Keratinocyte (primary cell): ENCODE measurements at places on chromosomes 7 and 10. TPM values are rescaled to one million over a fixed set of nuclear protein-coding genes. Genes with fewer than 3 reads are reported as not detected.

The GNGT1 gene
- polyA plus RNA-seq = not detected in 3 replicates

The TAC1 gene
- not detected in 3 replicates for polyA plus RNA-seq

The SVIL gene
- polyA plus RNA-seq = 12.0 to 24.0 TPM (median 16.2 TPM) in 3 replicates

The EPHB6 gene
- 0.59 to 3.0 TPM (median 1.9 TPM) in 3 replicates for polyA plus RNA-seq

The NPFFR1 gene
- not detected in 3 replicates for polyA plus RNA-seq

The LIPN gene
- polyA plus RNA-seq = 0.20 to 0.30 TPM in 2 of 3 replicates, not detected in the other

The IDI2 gene
- polyA plus RNA-seq = not detected in 3 replicates

The CYTH3 gene
- 23.9 to 34.4 TPM (median 28.4 TPM) in 3 replicates for polyA plus RNA-seq

The GJC3 gene
- not detected in 3 replicates for polyA plus RNA-seq

The PTER gene
- polyA plus RNA-seq = 6.1 to 10.1 TPM (median 8.8 TPM) in 3 replicates

The DOCK4 gene
- 6.2 to 18.9 TPM (median 13.9 TPM) in 3 replicates for polyA plus RNA-seq

The PTF1A gene
- polyA plus RNA-seq = not detected in 3 replicates

GRCh38 chr7:138527746-138528223, 67.7 kb downstream of the TRIM24 start:
- H3K4me3 ChIP-seq = no peak overlapping the region
- no peaks in the 10 kb centered on the region for H3K4me1 ChIP-seq
- no peaks in the 10 kb centered on the region for H3K27me3 ChIP-seq
- no peak for DNase-seq
- no peak overlapping the region for H3K27ac ChIP-seq
- no peaks in the 10 kb centered on the region for H3K36me3 ChIP-seq

GRCh38 chr10:130409331-130409730, 273.1 kb downstream of the GLRX3 start:
- H3K36me3 ChIP-seq = no peaks in the 10 kb centered on the region
- H3K4me1 ChIP-seq = no peaks in the 10 kb centered on the region
- no peak overlapping the region for H3K27ac ChIP-seq

- no peak overlapping the region for H3K27ac ChIP-seq
- no peaks in the 10 kb centered on the region for H3K4me1 ChIP-seq
- no peaks in the 10 kb centered on the region for H3K27me3 ChIP-seq
- H3K36me3 ChIP-seq = no peaks in the 10 kb centered on the region
- H3K4me3 ChIP-seq = no peak overlapping the region
Observed at GRCh38 chr10:109247814-109248213, 675.5 kb downstream of the XPNPEP1 start.

GRCh38 chr10:71357792-71358265, 38.8 kb downstream of the SLC29A3 start:
- no peaks in the 10 kb centered on the region for H3K4me1 ChIP-seq
- H3K36me3 ChIP-seq = no peaks in the 10 kb centered on the region
- no peak overlapping the region for H3K4me3 ChIP-seq
- no peak overlapping the region for H3K27ac ChIP-seq

GRCh38 chr10:18140957-18141845, 977 bp downstream of the CACNB2 start:
- no peaks in the 10 kb centered on the region for H3K36me3 ChIP-seq
- DNase-seq = no peak
- H3K4me3 ChIP-seq = peak overlapping the region; percentile 70
- peaks cover 24% of the 10 kb centered on the region for H3K27me3 ChIP-seq

DNA sequence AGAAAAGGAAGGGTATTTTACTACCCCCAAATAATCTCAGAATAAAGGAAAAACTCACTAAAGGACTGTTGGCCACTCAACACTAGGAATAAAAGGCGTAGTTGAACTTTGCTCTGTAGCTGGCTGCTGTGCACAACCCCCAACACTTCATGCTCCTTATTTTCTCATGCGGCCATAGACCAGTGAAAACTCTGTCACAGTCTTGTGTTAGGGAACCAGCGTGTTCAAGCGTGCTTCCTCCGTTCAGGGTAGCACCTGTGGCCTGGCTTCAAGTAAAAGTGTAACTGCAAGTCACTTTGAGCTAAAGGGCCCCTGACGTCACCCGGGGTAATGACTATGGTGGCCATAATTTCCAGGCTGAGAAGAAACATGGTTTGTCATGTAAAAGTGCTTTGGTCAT, 27.0 kb downstream of the BLNK start:
- no peaks in the 10 kb centered on the region for H3K27me3 ChIP-seq
- no peaks in the 10 kb centered on the region for H3K36me3 ChIP-seq
- H3K27ac ChIP-seq = no peak overlapping the region
- H3K4me3 ChIP-seq = no peak overlapping the region
- no peaks in the 10 kb centered on the region for H3K4me1 ChIP-seq

DNA sequence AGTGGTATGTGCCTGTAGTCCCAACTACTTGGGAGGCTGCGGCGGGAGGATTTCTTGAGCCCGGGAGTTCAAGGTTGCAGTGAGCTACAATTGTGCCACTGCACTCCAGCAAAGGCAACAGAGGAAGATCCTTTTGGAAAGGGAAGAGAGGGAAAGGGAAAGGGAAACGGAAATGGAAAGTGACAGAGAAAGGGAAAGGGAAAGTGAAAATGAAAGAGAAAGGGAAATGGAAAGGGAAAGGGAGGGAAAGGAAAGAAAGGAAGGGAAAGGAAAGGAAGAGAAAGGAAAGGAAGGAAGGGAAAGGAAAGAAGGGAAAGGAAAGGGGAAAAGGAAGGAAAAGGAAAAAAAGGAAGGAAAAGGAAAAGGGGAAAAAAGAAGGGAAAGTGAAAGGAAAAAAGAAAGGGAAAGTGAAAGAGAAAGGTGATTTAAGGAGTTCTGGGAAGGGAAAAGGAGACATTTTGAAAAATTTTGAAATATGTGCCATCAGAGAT, 2.3 kb upstream of the ZC3HAV1 start:
- H3K27me3 ChIP-seq = no peaks in the 10 kb centered on the region
- H3K27ac ChIP-seq = no peak overlapping the region
- H3K36me3 ChIP-seq = no peaks in the 10 kb centered on the region
- peaks cover 15% of the 10 kb centered on the region for H3K4me1 ChIP-seq
- H3K4me3 ChIP-seq = no peak overlapping the region

GRCh38 chr7:45893996-45894664, 5.8 kb downstream of the IGFBP1 start:
- DNase-seq = no peak
- H3K27ac ChIP-seq = no peak overlapping the region
- H3K27me3 ChIP-seq = peaks cover 23% of the 10 kb centered on the region
- no peaks in the 10 kb centered on the region for H3K36me3 ChIP-seq
- no peaks in the 10 kb centered on the region for H3K4me1 ChIP-seq

DNA sequence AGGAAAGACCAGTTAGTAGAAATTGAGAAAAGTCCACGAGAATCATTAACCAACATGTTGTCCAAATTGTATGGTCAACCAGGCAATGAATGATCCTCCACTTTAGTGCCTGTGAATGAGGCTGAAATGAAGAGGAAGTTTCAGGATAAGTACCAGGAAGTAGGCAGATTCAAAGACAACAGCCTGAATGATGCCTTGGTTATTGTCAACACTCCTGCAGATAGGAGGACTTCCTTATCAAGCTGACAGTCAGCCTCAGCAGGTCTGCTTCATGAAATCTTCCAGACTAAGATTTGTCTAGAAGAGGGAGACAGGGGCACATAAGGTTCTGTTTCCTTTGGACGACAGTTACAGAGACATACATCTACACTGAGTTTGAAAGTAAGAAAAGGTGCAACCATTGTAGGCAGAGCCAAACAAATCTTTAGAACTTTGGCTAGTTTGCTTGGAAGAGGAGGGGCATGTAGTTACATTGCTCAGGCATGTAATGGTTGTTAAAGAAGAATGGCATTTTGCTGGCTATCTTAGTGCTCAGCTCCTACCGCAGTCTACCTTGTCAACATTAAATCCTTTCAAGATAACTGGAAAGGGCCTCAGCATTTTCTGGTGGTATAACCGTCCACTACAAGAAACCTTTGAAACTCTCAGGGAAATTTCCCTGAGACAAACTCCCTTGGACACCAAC, 81.4 kb downstream of the ABI1 start:
- H3K27ac ChIP-seq = peak overlapping the region; percentile 92
- H3K27me3 ChIP-seq = no peaks in the 10 kb centered on the region
- DNase-seq = peak; percentile 30
- H3K4me3 ChIP-seq = no peak overlapping the region

DNA sequence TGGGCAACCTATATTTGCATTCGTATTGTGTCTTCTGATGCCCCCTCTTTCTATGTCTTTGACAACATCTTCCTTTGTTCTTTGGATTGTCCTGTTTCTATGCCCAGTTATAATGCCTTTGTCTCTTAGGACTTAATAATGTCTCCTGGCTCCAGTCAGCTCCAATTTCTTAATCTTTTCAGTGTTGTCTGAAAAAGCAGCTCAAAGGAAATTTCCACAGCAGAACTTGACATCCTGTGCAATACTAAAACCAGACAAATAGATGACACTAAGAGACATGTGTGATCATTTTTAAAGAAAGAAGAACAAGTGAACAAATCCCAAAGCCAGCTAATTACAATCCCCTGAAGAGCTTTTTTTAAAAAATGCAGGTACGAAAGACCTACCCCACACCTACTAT, 47.7 kb upstream of the RNF148 start:
- DNase-seq = no peak
- H3K4me3 ChIP-seq = no peak overlapping the region
- no peaks in the 10 kb centered on the region for H3K36me3 ChIP-seq

- no peaks in the 10 kb centered on the region for H3K27me3 ChIP-seq
- H3K36me3 ChIP-seq = no peaks in the 10 kb centered on the region
- H3K27ac ChIP-seq = no peak overlapping the region
- H3K4me1 ChIP-seq = peaks cover 5% of the 10 kb centered on the region
- no peak overlapping the region for H3K4me3 ChIP-seq
- DNase-seq = no peak
Observed at GRCh38 chr7:33671531-33672262, 233.6 kb upstream of the BMPER start.

- H3K27ac ChIP-seq = no peak overlapping the region
- H3K27me3 ChIP-seq = no peaks in the 10 kb centered on the region
- no peak overlapping the region for H3K4me3 ChIP-seq
- no peak for DNase-seq
- H3K4me1 ChIP-seq = peaks cover 7% of the 10 kb centered on the region
Observed at GRCh38 chr10:80177781-80178636, 27.3 kb downstream of the ANXA11 start.

- H3K4me3 ChIP-seq = no peak overlapping the region
- H3K36me3 ChIP-seq = no peaks in the 10 kb centered on the region
- H3K27ac ChIP-seq = no peak overlapping the region
- no peak for DNase-seq
Observed at GRCh38 chr10:49325131-49325915, 26.4 kb downstream of the C10orf71 start.

DNA sequence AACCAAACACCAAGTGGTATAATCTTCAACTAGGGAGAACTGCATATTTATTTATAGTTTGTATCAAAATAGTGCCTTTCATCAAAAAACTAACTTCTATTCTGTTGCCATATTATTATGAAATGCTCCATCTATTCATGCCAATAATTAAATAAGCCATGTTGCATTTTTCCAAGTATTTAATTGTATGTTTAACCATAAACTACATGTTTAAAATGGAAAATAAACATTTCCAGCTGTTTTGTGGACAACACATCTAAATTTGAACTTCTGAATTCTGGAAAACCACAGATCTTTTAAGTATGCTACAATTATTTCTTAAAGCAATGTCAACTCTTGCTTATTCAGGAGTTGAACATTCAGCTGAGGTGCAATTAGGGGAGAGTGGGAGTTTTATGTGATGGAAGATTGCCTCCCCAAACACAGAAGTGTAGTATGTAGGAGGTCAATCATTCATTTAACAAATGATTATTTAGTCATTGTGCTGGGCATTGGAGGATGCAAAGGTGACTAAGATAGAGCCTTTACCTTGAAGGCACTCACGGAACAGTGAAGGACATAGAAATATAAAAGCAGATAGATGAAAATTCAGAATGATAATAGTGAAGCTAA, 80.7 kb upstream of the PPP1R3C start:
- no peaks in the 10 kb centered on the region for H3K4me1 ChIP-seq
- no peak for DNase-seq
- no peak overlapping the region for H3K27ac ChIP-seq
- no peak overlapping the region for H3K4me3 ChIP-seq
- H3K27me3 ChIP-seq = no peaks in the 10 kb centered on the region

- H3K27me3 ChIP-seq = peaks cover 15% of the 10 kb centered on the region
- no peaks in the 10 kb centered on the region for H3K36me3 ChIP-seq
- H3K4me1 ChIP-seq = no peaks in the 10 kb centered on the region
- H3K27ac ChIP-seq = no peak overlapping the region
- no peak overlapping the region for H3K4me3 ChIP-seq
Observed at GRCh38 chr10:78749898-78750297, 318.9 kb upstream of the ZMIZ1 start.

- H3K36me3 ChIP-seq = no peaks in the 10 kb centered on the region
- H3K27ac ChIP-seq = no peak overlapping the region
- no peak overlapping the region for H3K4me3 ChIP-seq
- no peak for DNase-seq
Observed at GRCh38 chr10:71290331-71290730, 28.7 kb upstream of the SLC29A3 start.

- no peak for DNase-seq
- H3K36me3 ChIP-seq = no peaks in the 10 kb centered on the region
- H3K27ac ChIP-seq = no peak overlapping the region
- H3K27me3 ChIP-seq = no peaks in the 10 kb centered on the region
- H3K4me3 ChIP-seq = no peak overlapping the region
Observed at GRCh38 chr7:152859781-152860191, 100.2 kb downstream of the ACTR3B start.

GRCh38 chr10:25828475-25828874, 105.6 kb upstream of the MYO3A start:
- H3K4me3 ChIP-seq = no peak overlapping the region
- H3K27ac ChIP-seq = no peak overlapping the region
- no peaks in the 10 kb centered on the region for H3K4me1 ChIP-seq
- DNase-seq = no peak

GRCh38 chr7:27277628-27278027, 35.0 kb downstream of the EVX1 start:
- peaks cover 2% of the 10 kb centered on the region for H3K4me1 ChIP-seq
- no peak for DNase-seq
- H3K36me3 ChIP-seq = no peaks in the 10 kb centered on the region

DNA sequence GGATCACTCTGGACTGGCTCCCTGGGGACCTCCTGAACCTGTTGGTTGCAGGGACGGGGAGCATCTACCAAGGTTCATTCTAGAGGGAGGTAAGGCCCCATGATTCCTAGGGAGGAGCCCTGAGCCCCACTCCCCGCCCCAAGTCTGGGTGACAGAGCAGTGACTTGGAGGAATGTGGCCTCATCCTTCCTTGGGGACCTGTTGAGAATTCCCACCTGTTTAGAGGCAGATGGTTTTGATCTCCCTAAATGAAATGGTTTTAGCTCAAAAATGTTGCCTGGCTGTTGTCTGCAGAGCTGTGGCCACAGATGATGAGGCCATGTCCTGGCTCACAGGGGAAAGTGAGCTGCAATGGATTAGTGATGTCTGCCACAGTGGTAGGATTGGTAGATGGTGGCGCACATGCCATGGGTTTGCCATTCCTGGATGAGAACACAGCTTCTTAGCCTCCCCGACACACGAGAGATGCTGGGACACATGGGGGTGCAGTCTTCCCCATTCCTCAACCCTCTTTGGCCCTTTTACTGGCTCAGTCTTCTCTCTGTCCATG, 12.3 kb downstream of the C10orf105 start:
- no peak for DNase-seq
- H3K36me3 ChIP-seq = no peaks in the 10 kb centered on the region
- peaks cover 11% of the 10 kb centered on the region for H3K4me1 ChIP-seq
- no peak overlapping the region for H3K27ac ChIP-seq

- DNase-seq = no peak
- no peaks in the 10 kb centered on the region for H3K27me3 ChIP-seq
- peaks cover 19% of the 10 kb centered on the region for H3K36me3 ChIP-seq
Observed at GRCh38 chr7:7570584-7570983, 3.9 kb downstream of the MIOS start.

GRCh38 chr7:142301299-142301698, 43.4 kb upstream of the PRSS58 start:
- no peak overlapping the region for H3K4me3 ChIP-seq
- no peaks in the 10 kb centered on the region for H3K36me3 ChIP-seq
- no peak for DNase-seq
- H3K27ac ChIP-seq = no peak overlapping the region
- no peaks in the 10 kb centered on the region for H3K4me1 ChIP-seq
